Mesenteric fat pad (tissue), 1 donor: ENCODE measurements at places on chromosomes 2 and 18. TPM values are rescaled to one million over a fixed set of nuclear protein-coding genes. Genes with fewer than 3 reads are reported as not detected.

The CCDC74B gene
- 0.64 TPM for total RNA-seq

The EHD3 gene
- total RNA-seq: 2.4 TPM

The ASB18 gene
- total RNA-seq: not detected

The ANKRD23 gene
- 2.8 TPM for total RNA-seq

The SLC5A7 gene
- total RNA-seq: not detected

The LYPD6 gene
- not detected for total RNA-seq

The DNAJC5G gene
- total RNA-seq: not detected

The MARCO gene
- total RNA-seq: 92.5 TPM

The CCDC141 gene
- total RNA-seq: 6.4 TPM

The GALNT5 gene
- total RNA-seq: not detected

The IKZF2 gene
- total RNA-seq: 7.6 TPM
